ENCODE measurements at places on chromosomes 5 and 9.

- DNase-seq: no peak
Observed at GRCh38 chr9:16082796-16083195, 530.0 kb downstream of the CCDC171 start.

GRCh38 chr9:124259158-124259808 lies 1.5 kb downstream of the NEK6 start:
- peak; percentile 68 for DNase-seq

- DNase-seq: peak; percentile 38
Observed at GRCh38 chr5:103587185-103587748, 24.7 kb upstream of the NUDT12 start.

DNA sequence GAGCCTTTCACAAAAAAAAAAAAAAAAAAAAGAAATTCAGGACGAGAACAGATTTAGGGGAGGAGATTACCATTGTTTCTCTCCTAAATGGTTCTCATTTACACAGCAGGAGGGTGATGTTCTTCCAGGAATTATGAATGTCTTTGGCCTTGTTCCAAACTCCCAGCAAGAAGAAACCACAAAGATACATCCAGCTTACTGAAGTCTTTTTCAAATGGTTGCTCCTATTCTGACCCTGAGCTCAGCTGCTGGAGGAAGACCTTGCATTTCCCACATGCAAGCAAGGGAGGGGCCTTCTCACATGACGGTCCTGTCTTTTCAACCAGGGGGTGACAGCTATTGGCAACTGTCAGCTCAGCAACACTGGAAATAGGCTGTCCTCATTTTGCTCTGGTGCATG lies 203.0 kb upstream of the VLDLR start:
- no peak for DNase-seq

GRCh38 chr5:111227801-111228200 lies 3.6 kb downstream of the CAMK4 start:
- DNase-seq: peak; percentile 13

- no peak for DNase-seq
Observed at GRCh38 chr5:32309761-32310160, 3.0 kb downstream of the MTMR12 start.

DNA sequence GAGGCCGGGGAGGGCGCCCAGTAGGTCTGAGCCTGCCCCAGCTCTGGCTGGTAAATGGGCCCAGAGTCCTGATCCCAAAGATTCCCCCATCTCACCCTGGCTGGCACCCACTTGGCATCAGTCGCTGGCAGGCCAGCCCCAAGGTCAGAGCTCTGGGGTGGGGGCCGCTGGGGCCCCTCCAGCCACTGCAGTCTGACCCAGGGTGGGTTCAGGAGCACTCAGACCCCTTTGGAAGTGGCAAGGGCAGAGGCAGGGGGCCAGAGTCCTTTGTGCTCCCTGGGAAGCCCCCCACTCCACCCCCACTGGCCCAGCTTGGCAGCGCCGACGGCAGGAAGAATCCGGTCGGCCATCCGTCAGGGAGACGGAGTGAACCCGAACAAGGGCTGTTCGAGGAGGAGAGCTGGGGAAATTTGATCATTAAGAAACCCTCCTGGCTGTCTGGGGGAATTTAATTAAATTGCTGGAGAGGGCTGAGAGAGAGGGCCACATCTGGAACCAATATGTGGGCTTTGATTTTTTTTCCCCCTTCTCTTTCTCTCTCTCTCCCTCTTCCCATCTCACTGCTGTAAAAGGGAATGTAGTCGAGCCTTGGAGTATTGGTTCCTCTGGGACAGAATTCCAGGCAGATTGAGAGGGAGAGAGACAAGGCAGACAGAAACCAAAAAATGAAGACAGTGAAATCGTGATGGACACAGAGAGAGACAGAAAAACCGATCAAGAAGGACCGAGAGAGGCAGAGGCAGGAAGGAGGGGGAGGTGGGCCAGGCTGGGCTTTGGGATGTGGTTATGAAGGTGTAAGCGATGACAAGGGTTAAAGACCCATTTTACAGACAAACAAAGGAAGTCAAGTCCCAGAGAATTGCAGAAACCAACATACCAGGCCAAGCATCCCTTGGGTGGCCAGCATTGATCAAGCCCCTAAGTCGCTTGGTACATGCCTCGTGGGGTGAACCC lies 8.1 kb upstream of the ASB6 start:
- no peak for DNase-seq

DNA sequence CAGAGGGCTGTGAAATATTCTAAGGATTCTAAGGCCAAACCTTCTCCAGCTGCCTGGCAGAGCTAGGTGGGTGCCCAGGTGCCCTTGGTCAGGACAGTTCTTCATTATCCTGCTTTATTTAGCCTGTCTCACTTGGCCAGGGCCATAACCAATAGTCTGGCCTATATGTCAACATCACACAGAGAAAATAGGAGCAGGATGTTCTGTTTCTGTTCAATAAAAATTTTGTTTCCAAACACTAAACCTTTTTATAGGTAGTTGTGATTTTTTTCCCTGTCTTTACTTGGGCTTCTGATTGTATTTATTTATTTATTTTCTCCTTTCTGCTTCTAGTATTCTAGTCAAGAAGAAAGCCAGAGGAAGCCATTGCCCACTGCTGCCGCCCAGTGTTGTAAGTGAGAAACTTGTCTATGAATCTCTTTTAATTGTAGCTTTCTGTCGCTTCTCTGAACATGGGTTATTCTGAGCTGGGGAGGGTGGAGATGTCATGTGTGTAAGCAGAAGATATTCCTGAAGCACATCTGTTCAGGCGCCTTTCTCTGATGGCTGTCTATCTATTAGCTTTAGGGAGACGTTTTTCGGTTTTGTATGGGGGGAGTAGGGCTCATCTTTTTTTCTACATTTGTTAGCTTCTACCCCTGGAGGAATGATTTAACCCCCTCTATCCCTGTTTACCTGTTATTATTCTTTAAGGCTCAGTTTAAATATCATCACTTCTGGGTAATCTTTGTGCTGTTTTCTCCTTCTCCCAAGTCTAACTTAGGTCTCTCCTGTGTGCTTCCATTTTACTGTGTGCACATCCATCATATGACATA lies 97.1 kb downstream of the UNC13B start:
- DNase-seq: peak; percentile 50
